WTC11 (cell line): ENCODE measurements at places on chromosomes 16 and 17.

GRCh38 chr16:87678618-87679017 is 76.3 kb downstream of the JPH3 start:
- peak; percentile 56 for DNase-seq

DNA sequence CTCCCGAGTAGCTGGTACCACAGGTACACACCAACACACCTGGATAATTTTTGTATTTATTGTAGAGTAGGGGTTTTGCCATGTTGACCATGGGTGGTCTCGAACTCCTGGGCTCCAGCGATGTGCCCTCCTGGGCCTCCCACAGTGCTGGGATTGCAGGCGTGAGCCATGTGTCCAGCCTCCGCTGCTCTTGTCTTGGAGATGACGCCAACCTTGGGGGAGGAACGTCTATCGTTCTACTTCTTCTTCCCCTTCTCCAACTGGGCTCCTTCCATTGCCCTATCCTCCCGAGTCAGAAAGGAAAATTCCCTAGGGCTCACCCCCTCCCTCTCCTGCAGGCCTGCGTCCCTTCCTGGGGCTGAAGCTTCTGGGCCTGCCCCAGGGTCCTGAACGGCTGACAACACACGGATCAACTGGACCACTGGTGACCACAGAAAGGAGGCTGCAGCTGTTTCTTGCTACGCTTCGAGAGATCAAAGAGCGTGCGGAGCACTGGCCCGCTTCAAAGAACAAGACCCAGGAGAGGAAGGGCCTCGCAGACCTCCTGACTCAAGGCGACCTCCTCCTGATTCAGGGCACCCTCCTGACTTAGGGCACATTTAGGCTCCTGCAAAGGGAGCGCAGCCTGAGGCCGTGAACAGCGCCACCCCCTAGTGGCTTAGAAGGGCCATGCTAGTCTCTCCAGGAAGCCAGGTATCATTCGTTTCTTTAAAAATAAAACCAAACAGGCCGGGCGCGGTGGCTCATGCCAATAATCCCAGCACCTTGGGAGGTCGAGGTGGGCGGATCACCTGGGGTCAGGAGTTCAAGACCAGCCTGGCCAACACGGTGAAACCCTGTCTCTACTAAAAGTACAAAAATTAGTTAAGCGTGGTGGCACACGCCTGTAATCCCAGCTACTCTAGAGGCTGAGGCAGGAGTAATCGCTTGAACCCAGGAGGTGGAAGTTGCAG is 48.5 kb upstream of the HELZ start:
- peak; percentile 76 for DNase-seq

GRCh38 chr17:82241926-82242697 is 13.3 kb downstream of the SLC16A3 start:
- DNase-seq = no peak

DNA sequence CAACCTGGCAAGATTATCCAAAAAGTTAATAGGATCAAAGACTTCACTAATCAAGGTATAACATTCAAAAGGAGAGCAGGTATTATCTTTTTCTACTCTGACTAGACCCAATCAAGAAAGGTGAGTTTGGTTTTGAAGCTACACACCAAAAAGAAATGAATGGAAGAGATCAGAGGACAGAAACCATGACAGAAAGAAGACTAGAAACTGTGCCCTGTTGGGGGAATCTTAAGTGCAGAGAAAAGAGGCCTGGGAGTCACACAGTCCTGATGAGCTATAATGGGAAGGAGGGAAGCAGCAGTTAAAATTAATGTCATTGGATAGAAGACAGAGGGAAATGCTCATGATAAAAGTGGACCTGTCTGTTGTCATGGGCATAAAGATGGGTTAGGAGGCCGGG is 17.3 kb downstream of the ZZEF1 start:
- no peak for DNase-seq

- no peak for DNase-seq
Measured at GRCh38 chr17:40849723-40850122, 17.3 kb downstream of the KRT12 start.

DNA sequence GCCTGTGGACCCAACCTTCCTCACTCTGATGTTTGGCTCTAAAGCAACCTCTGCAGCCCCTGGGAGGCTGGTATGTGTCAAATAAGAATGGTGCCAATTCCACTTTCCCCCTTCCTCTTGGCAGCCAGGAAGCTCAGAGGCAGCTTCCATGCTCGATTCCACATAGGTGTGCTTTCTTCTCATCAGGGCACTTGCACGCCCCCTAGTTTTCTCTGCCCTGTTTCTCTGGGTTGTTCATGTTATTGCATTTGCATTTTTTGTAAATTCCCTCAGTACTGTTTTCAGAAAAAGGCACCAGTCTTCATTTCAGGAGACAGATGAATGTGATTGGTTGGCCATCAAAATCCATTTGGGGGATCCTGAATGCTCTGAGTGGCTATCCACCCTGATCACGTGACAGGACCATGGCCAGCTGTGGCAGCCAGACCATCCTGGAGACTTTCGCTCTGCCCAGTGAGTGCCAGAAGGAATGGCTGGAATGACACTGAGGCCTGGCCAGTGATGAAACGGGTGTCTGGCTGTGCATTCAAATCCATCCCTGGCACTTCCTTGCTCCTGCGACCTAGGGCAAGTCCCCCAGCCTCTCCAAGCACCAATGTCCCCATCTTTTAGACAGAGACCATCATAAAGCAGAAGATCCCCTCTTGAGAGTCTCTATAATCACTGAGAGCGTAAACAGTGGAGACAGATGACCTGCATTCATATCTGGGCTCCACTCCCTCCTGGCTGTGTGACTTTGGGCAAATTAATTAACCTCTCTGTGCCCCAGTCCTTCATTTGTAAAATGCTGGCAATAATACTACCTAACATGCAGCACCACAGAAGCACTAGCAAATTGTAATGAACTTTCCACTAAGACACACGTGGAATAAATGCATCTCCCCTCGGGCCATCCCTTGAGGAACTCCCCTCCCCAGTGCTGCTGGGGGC is 56.4 kb downstream of the CNGB1 start:
- no peak for DNase-seq

- no peak for DNase-seq
Measured at GRCh38 chr17:82343560-82343959, 10.0 kb upstream of the SECTM1 start.
